ENCODE measurements at places on chromosomes 1 and 21. TPM values are rescaled to one million over a fixed set of nuclear protein-coding genes. Genes with fewer than 3 reads are reported as not detected.

Gene SAMD11
- 59.8 TPM for total RNA-seq

Gene ADAMTS5
- 12.2 TPM for total RNA-seq

DNA sequence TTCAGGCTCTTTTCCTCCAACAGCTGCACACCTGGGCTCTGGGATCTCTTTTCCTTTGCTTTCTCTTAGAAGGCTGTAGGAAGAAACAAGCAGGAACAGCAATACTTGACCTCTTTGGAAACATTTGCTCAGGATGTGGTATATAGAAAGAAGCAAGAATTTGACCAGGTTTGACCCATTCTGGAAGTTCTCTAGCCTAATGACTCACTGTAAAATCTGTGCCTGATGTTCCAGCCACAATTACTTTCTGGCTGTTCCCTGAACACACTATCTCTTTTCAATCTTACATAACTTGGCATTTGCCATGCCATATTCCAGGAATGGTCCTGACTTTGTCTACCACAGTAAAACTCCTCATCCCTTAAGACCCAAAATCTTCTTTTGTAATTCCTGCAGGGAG is 419.9 kb upstream of the DAB1 start:
- peak; percentile 73 for DNase-seq

DNA sequence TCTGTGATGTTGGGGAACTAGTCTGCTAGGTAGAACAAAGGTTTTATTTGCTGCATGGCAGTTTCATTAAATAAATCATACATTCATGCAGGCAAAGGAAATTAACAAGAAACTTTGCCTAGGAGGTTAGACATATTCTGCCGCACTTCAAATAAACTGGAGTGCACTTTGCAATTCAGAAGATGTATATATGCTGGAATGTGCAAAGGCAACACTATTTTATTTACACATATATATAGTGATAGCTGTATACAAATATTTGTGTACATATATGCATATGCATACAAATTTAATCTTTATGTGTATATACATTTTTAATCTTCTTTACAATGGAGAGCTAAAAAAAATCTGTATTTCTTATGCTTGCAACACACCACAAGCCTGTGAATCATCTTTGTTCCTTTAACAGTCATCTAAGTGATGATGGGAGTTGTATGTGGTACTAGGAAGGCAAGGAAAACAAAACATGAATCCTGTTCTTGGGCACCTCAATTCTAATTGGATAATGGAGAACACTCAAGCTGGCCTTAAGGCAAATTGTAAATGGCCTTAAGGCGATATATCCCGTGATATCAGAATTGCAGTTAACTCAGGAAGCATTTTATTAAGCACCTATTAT is 605.8 kb upstream of the CAMK1G start:
- peak; percentile 66 for DNase-seq

DNA sequence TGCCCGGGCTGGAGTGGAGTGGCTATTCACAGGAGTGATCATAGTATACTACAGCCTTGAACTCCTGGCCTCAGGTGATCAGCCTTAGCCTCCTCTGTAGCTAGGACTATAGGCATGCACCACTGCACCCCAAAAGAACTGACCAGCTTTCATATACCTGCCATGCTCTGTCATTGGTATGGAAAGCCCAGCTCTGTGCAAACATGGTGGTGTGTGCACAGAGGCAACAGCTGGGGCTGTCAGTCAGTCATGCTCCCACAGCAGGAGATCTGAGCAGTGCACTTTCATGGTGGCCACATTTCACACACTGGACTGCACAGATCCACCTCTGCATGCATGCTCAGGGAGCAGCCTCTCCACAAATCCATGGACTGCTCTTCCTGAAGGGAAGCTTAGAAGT is 8.8 kb upstream of the JAK1 start:
- DNase-seq, result no peak

DNA sequence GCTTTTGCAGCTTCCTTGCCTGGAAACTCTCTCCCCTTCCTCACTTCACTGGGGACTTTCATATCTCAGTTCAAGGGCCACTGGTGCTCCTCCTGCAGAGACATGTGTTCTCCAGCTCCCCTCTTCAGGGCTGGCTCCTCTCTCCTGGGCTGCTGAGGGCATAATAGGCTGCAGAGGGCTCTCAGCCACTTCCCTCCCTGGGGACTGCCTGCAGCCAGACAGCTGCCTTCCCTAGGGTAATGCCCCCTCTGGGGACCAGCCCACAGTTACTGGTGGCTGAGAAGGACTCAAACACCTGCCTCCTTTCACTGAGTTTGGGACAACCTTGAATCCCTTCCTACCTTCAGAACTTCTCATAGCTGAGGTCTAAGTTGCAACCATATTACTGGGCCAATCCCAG is 104.8 kb upstream of the POU3F1 start:
- no peak for DNase-seq

GRCh38 chr1:234500269-234500668 is 21.3 kb upstream of the TARBP1 start:
- peak; percentile 78 for DNase-seq

DNA sequence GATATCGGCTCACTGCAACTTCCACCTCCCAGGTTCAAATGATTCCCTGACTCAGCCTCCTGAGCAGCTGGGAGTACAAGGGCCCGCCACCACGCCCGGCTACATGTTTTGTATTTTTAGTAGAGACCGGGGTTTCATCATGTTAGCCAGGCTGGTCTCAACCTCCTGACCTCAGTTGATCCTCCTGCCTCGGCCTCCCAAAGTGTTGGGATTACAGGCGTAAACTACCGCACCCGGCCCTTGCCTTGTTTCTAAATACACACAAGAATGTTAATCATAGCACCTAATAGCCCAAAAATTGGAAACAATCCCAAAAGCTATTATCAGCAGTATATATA is 1.2 kb upstream of the MSTO1 start:
- no peak for DNase-seq

- no peak for DNase-seq
These were observed 62.0 kb downstream of the TRABD2B start for GRCh38 chr1:47935163-47935562.

DNA sequence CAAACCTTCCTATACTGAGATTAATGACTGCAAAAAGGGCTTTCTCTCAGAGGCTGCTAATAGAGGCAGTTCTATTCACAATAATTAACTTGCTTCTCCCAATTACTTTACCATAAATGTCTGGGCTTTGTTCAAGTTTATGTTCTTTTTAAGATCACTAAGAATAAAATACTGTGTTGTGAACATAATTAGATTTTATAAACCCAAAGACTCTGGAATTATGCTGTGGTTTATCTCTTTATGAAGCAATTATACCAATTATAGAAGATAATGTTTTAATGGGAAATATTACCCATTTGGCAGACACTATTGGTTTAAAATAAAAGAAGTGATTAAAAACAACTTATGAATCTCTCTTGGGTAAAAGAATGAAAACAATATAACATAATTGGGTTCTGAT is 43.5 kb upstream of the IL12RB2 start:
- no peak for DNase-seq

GRCh38 chr1:63892632-63893395 is 119.0 kb downstream of the ROR1 start:
- peak; percentile 97 for DNase-seq

- no peak for DNase-seq
These were observed 23.3 kb downstream of the TFF3 start for GRCh38 chr21:42291751-42292562.

Gene COL18A1
- 347 TPM for total RNA-seq

DNA sequence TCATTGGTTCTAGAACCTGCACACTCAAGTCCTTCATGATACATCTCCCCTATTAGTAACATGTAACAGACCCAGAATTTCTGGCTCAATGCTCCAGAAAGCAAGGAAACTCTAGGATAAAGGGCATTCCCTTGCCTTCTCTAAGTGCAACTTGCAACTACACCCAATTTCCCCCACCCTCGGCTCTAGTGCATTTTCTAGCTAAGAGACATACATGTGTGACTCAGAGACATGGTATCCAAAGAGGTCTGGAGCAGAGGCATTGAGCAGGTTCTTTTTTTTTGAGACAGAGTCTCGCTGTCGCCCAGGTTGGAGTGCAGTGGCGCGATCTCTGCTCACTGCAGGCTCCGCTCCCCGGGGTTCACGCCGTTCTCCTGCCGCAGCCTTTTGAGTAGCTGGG is 132.9 kb downstream of the ZC3H11B start:
- DNase-seq, result peak; percentile 47

Gene ARMH1
- total RNA-seq, result 0.37 TPM

DNA sequence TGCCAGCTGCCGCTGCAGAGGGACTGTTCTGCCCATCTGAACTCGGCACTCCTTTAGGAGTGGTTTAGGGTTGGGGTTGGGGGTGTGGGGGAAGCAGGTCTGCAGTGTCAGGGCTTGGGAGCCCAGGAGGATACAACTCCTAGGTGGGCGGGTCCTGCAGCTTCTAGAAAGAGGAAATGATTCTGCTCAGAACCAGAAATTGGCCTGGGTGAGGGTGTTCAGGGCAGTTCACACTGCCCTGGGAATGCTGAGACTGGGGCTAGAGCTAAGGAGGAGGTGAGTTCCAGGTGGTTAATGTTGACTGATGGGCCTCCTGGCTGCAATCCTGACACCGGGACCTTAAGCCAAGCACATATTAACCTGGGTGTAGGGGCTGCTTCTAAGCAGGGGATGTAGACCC is 4.8 kb upstream of the SLC26A9 start:
- no peak for DNase-seq

DNA sequence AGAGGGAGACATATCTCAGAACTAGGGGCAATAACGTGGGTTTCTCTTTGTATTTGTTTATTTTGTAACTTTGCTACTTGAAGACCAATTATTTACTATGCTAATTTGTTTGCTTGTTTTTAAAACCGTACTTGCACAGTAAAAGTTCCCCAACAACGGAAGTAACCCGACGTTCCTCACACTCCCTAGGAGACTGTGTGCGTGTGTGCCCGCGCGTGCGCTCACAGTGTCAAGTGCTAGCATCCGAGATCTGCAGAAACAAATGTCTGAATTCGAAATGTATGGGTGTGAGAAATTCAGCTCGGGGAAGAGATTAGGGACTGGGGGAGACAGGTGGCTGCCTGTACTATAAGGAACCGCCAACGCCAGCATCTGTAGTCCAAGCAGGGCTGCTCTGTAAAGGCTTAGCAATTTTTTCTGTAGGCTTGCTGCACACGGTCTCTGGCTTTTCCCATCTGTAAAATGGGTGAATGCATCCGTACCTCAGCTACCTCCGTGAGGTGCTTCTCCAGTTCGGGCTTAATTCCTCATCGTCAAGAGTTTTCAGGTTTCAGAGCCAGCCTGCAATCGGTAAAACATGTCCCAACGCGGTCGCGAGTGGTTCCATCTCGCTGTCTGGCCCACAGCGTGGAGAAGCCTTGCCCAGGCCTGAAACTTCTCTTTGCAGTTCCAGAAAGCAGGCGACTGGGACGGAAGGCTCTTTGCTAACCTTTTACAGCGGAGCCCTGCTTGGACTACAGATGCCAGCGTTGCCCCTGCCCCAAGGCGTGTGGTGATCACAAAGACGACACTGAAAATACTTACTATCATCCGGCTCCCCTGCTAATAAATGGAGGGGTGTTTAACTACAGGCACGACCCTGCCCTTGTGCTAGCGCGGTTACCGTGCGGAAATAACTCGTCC is 1.3 kb upstream of the OLIG2 start:
- no peak for DNase-seq

Gene LAMC1
- total RNA-seq, result 321 TPM

Gene PADI2
- total RNA-seq, result 0.12 TPM

GRCh38 chr1:206955476-206956451 is 9.5 kb upstream of the PIGR start:
- no peak for DNase-seq

GRCh38 chr1:236320671-236321070 is 38.9 kb upstream of the ERO1B start:
- no peak for DNase-seq

Gene ZNF695
- 2.5 TPM for total RNA-seq

Gene SERTAD4
- 4.2 TPM for total RNA-seq

GRCh38 chr21:46213620-46214286 is 14.8 kb downstream of the LSS start:
- DNase-seq, result no peak

DNA sequence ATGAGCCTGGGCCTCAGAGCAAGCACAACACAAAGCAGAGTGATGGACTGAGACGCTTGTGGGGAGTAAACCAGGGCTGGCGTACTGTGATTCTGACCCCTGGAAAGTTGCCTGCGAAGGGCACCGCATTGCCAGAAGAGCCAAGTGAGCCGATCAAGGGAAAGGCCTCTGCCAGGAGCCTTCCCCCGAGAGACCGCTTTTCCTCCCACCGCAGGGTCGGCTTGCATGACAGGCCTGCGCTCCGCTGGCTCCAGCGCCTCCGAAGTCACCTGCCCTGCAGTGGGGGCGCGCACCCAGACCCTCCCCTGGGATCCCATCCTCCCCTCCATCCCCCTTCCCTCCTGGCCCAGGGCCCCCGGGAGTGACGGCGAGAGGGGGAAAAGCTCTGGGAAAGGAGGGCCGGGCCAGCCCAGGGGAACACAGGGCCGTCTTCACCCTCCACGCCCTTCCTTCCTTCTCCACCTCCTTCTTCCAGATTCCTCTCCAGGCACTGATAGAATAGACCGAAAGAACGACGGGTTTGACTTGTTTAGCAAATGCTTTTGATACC is 165.0 kb downstream of the TRIM33 start:
- DNase-seq, result no peak

Gene TEX38
- total RNA-seq, result not detected

GRCh38 chr21:43289966-43290365 is 121.2 kb downstream of the CRYAA start:
- no peak for DNase-seq

DNA sequence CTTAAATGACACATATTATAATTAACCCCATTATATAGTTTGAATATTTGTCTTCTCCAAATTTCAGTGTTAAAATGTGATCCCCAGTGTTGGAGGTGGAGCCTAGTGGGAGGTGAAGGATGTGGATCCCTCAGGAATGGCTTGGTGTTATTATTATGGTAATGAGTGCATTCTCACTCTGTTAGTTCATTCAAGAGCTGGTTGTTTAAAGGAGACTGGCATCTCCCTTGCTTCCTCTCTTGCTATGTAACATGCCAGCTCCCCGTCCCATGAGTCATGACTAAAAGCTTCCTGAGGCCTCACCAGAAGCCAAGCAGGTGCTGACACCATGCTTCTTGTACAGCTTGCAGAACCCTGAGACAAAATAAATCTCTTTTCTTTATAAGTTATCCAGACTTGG is 1612.7 kb downstream of the AMY1C start:
- DNase-seq, result no peak

GRCh38 chr1:184972315-184973055 is 1.8 kb downstream of the NIBAN1 start:
- peak; percentile 73 for DNase-seq

DNA sequence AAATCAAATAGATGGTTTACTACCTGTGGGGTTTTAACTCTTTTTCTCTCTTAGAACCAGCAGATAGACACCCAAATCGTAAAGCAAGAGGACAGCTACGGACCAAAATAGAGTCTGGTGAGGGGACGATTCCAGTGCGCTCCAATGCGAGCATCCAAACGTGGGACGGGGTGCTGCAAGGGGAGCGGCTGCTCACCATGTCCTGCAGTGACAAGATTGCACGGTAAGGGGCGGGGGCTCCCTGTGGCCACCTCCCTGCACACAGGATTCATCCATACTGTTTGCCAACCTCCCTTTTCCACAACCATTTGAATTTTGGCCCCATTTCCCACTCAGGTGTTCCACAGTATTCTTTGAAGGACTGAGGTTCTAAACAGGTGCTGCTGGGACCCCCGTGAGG is 102.8 kb downstream of the POFUT2 start:
- no peak for DNase-seq

Data from M059J (cell line).